Gastrocnemius medialis (tissue), 4 donors: ENCODE measurements at places on chromosomes 12 and 14.

DNA sequence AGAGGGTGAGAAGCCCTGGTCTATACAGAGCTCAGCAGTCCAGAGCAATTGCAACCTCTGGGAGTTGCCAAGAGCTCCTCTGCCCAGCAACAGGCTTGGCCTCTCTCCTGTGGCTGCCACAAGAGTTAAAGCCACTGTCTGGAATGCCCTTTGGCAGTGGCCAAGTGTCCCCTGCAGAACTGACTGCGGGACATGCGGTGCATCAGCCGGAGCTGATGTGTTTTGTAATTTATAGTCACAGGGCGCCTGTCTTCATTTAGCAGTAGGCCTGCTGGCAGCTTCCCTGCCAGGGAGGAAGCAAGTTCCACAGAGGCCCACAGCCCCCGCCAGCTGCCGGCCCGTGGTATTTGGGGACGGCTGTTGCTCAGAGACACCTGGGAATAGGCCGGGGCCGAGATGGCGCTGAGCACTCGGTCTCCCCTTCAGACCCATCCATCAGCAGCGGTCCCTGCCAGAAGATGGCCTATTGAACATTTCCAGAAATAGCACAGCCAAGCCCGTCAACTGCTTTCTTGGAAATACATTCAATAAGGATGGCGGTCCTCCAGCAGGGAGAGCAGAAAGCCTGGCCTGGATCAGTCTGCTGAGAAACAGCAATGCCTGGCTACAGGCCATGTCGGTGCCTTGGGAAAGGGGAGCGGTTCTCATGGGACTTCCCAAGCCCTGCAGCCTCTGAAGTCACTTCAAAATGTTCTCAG lies 217.4 kb downstream of the CRADD start:
- peak; percentile 91 for DNase-seq

GRCh38 chr14:54922598-54922997 lies 20.0 kb upstream of the GCH1 start:
- DNase-seq: no peak

- no peak for DNase-seq
Measured at GRCh38 chr12:6457220-6457945, 5.5 kb downstream of the TAPBPL start.

GRCh38 chr12:39144613-39145061 lies 239.2 kb upstream of the CPNE8 start:
- DNase-seq: no peak

- DNase-seq: no peak
Measured at GRCh38 chr14:30607156-30607780, 14.9 kb upstream of the SCFD1 start.

DNA sequence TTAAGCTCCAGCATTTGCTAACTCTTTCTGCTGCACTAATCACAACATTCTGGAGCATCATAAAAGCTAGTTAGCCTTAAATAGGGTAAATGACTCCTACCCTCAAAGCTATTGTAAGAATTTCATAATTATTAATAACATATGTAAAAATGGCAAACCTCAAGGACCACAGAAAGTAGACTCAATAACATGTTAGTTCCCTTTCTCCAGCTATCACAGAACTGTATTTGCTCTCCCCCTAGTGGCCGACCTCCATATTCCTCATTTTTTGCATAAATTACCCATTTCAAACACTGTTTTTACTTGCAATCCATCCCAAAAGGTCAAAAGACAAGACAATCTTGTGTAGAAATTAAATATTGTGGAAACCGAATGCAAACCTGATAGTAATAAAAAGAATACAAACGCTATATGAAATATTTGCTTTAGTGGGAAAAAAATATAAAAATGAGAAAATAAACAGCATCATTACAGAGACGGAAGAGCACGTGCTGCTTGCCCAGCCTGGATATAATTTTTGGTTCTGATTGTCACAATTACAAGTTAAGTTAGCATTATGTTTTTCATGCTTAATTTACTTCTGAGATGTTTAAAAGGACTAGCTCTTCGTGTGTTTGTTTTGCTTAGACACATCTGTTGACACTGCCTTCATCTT lies 97.9 kb downstream of the RERGL start:
- DNase-seq: no peak

- no peak for DNase-seq
Measured at GRCh38 chr12:42981379-42981778, 391.8 kb upstream of the PRICKLE1 start.

DNA sequence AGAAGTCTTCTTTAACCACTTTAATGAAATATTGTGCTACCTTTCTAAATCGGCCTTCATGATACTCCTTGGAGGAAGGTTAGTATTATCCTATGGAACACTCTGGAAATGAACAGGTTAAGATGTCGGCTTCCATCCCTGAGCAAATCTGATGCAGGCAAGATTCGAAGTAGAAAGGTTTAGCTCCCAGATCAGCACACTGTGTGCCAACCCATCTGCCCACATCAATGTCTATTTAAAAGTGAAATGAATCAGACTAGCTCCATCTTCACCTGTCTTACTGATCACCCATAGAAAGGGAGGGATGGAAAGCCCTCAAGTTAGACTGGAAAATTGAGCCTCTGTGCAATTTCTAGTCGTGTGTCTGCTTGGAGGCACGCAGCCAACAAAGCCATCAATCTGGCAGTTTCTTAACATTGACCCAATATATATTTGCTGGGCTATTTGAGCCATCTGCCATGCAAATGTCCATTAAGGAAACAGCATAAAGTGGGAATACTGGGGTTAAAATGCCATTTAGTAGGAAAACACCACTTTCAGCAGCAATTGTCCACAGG lies 506.1 kb downstream of the RMST start:
- no peak for DNase-seq

DNA sequence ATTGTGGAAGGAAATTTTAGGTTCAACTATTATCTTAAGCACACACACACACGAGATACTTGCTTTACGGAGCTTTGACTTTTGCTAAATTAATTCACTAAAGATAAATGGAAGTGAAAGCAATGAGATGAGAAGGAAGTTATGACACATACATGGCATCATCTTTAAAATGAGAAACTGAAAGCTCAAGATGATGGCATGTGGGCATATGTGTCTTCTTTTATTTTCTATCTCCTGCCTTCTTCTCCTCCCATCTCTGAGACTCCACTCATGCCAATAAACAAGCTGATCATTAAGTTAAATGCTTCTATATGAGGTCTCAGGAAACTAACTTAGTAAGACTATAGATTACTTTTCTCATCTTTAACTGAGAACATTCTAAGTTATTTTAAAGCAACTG lies 216.7 kb downstream of the MED13L start:
- DNase-seq: no peak

DNA sequence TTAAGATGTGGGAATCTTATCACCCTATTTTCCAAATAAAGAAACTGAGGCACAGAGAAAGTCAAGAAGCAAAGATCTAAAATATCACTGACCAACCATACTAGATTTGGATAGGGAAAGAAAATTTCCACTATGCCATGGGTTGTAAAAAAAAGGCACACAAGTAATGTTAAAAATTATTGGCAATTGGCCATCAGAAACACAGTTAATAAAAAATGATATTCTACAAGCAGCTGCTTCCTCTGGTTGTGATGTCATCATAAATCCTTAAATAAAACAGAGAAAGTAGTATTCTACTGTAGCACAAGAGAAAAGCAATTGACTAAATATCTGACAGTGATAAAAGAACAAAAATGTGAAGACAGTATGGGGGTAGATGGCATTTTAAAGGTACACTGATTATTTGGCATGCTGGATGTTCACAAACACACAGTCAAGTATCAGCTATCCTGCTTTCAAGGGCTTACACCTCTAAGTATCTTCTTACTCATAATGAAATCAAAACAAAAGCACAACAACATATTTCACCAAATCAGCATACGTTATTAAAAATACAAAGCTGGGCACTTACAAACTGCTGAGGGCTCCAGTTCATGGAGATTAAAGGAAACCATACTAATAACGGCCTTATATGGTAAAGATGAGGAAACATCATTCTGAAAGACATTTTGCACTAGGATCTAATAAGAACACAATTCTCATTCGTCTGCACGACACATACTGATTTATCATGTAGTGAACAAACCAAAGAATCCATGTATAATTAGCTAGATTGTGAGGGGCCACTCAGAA lies 45.7 kb downstream of the CORO1C start:
- no peak for DNase-seq
